ENCODE measurements at places on chromosomes 3 and 15.

DNA sequence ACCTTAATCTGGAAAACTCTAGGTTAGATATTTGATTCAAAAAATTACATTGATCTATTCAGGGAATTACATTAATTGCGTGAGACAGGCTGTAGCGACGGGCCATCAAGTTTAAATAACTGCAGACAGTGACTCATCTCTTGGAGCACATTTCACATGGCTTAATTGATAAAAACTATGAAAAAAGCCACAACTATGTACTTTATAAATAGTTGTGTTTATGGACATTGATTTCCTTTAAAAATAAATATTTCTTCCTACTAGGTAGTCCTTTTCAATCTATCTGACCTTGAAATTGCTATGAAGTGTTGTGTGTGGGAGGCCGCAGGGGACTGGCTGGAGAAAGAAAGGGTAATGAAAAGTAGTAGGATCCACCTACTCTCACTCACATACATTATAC is 157.8 kb downstream of the IL1RAP start:
- DNase-seq = no peak

DNA sequence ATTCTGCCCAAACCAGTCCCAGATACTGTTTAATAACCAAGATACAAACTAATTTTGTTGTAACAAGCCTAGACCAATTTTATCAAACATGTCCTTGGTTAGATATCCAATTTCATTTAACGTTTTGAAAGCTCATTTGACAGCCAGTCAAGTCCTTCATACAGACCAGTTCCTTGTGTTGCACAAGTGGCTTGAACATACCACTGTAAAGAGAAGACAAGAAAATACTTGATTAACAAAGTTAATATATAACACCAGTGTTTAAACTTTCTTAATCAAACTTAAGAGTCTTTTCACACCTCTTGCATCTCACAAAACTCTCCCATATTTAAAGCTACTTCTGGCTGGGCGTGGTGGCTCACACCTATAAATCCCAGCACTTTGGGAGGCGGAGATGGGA is 16.0 kb downstream of the PDE12 start:
- no peak for DNase-seq

DNA sequence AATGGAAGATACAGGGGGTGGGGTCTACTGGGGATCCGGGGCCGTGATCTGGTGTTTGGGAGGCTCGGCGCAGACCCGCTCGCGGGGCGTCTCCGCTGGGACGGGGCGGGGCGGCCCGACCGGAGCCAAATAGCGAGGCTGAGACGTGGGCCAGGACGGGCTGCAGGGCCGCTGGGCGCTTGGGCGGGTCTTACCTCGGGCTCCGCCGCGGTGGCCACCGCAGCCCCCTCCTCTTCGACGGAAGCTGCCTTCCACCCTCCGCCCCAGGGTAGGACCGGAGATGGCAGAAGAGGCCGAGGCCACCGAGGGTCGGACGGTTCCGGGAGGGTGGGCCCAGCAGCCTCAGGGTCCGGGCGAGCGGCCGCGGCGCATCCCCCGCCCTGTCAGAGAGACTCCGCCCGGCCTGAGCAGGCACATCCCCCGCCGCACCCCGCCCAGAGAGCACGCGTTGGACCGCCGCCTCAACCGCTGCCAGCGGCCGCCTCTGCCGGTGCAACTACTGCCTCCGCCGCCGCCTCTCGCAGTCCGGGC is 399 bp downstream of the MYO9A start:
- peak; percentile 80 for DNase-seq

- DNase-seq = no peak
Measured at GRCh38 chr3:189138901-189139610, 32.7 kb upstream of the TPRG1 start.

DNA sequence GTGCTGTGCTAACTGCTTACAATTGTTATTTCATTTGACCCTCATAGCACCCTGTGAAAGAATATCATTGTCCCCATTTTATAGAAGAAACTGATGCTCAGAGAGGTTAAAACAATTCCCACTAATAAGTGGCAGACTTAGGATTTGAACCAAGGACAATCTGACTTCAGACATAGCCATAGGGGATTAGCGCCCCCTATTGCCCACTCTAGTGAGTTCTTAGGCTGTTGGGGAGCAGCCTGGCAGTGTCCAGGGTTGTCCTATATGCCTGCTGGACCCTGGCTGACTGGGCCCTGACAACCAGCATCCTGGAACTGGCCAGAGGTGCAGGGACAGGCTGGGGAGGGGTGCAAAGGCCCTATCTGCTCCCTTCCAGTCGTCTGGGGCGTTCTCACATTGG is 15.4 kb downstream of the DPH3 start:
- DNase-seq = peak; percentile 60

GRCh38 chr3:63726656-63727055 is 74.2 kb downstream of the SNTN start:
- DNase-seq = no peak

DNA sequence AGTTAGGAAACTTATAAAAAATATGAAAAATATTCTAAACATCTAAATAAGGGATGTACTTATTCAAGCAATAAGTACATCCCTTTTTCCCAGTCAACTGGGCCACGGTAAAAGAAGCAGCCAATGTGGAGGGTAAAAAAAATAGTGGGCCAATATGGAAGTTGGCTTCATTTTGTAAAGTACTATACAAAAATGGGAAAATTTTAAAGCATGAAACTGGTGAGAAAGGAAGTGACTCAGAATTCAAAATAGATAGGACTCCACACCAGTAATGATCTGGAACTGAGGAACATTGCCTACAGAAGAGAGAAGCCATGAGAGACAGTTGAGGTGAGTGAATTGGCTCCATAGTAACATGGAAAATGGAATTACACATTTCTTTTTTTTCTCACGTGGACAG is 108.9 kb downstream of the FNDC3B start:
- no peak for DNase-seq

DNA sequence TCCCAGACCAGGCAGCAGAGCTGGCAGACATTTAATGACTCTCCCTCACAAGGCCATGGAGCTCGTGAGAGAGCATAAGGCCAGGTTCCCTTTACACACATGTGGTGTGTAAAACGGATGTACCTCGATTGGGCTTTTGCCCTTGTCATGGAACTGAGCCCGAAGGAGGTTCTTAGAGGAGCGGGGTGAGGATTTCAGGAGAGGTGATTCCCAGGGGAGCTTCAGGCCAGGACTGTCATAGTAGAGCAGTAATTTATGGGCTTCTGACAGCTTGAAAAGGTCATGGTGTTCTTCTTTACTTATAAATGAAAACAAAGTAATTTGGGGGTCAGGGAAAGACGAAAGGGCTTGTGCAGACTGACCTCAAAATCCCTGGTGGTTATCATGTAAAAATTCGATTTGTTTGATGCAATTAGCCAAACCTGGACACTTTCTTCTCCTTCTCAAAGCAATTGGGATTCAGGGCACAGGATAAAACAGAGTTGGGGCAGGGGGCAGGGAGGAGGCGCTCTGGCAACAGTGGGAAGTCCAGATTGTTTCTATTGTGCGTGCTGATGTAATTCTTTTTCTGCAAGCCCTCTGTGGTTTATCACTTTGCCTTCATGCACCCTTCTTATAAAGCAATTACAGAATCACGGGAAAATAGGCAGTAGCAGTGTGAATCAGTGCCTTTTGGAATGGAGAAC is 51.0 kb downstream of the CACNA1D start:
- DNase-seq = no peak

DNA sequence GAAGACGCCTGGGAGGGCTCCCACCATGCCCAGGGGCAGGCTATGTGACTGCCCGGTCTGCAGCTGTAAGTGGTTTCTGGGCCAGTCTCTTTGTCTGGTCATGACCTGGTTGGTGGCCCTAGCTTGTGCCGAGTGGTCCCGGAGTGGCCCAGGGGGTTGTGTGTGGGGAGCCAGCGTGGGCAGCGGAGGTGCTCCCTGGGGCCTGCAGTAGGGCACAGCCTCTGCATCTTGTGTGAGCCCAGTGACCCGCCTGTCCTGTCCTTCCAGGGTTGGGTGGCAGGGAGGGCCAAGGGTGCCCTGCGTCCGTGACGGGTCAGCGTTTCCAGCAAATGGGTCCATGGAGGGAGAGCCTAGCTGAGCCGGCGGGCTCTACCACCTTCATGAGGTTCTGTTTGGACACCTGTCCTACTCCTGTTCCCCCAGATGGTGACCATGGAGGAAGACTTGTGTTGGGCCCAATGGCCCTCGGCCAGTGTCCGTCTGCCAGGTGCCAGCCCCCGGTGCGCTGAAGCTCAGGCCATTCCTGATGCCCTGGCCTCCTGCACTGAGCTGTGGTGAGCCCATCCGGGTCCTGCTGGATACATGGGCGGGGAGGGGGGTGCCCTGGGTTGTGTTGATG is 215.4 kb downstream of the SNRPN start:
- DNase-seq = peak; percentile 5

GRCh38 chr15:66962522-66962921 is 102.9 kb upstream of the SMAD3 start:
- no peak for DNase-seq

GRCh38 chr15:74831813-74832495 is 5.5 kb downstream of the CPLX3 start:
- peak; percentile 64 for DNase-seq

DNA sequence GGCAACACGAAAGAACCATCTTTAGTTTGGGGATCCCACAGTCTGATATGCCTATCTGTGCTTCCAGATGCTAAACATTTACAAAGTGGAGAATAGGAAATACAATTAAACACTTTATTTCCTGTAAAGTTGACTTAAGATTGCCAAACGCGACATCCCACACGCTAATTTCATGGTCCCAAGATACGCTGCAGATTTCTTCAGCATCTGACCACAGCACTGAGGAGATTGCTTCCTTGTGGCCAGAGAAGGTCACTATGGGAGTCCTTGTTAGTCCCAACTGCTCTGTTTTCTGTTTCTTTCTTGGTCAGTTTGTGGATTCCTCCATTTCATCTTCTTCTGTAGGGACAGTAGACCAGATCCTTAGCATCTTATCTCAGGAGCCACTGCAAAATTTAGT is 43.3 kb downstream of the ASB7 start:
- DNase-seq = no peak

- DNase-seq = no peak
Measured at GRCh38 chr3:16284633-16285032, 19.6 kb downstream of the OXNAD1 start.

DNA sequence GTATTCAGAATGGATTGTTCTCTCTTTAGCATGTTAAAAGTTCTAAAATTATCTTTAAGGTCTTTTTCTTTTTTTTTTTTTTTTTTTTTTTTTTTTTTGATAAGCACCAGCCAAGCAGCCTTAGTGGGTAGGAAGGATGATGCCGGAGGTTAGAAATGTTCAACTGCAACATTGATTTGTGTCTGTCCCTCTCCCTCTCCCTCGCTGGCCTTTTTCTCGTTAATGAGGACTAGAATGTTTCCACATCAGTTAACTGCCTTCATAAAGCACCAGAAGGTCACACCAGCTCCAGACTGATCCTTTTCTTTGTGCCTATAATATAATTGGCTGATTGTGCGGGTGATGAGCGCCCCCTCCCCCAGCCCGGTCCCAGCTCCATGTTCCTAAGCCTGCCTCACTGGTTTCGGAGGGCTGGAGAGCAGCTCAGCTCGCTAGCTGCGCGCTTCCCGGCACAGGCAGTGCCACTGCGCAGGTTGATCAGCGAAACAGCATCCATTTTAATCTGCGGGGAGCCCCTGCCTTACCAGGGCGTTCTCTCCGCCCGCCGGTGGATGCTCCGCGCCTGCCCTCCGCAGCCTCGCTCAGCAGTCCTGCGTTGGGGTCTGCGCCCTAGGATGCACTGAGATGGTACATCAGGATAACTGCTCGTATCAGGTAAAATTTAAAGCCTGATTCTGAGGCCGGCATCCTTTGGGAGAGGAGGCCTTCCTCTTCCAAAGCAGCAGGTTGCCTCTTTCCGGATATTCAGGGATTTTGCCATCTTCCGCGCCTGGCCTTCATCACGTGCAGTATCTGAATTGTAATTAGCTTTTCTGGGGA is 148.9 kb upstream of the IL12A start:
- DNase-seq = peak; percentile 88

DNA sequence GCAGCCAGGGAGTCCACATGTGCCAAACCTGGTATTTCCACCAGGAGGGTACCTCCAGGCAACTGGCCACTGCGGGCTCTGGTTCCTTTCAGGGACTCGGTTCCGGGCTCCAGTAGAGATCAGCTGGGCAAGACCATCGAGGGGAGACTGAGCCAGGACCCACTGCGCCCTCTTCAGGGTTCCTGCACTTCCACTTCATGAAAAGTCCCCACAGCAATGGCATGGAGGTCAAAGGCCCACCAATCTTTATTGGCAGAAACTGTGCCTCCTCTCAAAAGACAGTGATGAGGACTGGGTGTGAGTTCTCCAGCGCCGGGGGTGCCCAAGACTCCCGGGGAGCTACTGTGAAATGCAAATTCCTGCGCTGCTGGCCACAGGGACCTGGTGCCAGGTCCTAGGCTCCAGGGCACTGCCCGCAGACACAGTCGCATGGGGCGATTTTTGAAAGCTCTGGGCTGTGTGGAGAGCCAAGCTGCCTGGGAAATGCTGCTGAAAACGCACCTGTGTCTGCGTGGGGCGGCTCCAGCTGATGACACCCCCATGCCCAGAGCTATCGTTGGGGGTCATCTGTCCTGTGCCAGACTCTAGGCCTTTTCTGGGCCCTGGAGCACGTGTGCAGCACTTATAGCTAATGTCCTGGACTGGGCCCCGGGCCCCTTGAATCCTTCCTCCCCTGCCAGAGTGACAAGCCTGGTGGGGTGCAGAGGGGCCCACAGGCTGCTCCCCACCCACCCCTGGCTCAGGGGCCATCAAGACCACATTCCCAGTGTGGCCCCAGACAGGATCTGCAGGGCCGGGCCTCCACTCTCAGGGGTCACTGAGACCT is 144.0 kb downstream of the NSMCE3 start:
- DNase-seq = peak; percentile 19

DNA sequence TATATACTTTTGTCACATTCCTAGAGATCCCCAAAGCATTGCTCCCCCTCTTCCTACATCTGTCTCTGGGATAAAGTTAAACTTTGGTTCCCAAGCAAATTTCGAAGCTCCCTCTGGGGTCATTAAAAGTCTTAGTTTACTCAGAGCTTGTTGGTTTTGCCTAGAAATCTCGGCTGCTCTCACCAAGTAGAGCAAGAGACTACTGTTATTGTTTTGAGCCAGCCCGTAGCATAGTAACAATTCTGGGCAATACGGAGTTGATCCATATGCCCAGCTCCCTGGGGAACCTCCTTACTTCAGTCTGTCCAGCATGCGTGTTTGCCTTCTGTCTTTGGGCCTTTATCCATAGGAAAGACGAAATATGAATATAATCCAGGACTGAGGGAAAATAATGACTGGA is 10.0 kb upstream of the P3H2 start:
- peak; percentile 52 for DNase-seq

DNA sequence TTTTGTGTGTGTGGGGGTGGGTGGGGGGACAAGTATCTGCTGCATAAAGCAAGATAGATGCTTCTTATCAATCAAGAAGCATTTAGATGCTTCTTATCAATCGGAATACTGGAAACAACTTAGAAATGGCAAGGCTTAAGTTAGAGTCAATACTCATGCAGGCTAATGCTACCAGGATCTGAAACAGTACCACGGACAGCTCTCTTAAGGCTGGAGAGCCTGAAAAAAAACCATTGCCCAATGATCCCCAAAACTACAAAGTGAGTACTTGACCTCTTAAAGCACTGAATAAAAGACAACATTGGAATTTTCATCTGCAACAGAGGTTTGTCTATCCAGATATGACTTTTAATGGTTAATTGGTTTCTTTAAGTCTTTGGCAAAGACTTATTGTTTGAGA is 262.3 kb downstream of the GAP43 start:
- no peak for DNase-seq
